ENCODE measurements at places on chromosomes 6 and 20. TPM values are rescaled to one million over a fixed set of nuclear protein-coding genes. Genes with fewer than 3 reads are reported as not detected.

GNAS gene
- 344 TPM for total RNA-seq

PPP1R16B gene
- total RNA-seq = 12.9 TPM

CPXM1 gene
- total RNA-seq = 7.8 TPM

HTR1E gene
- total RNA-seq = 0.16 TPM

DNA sequence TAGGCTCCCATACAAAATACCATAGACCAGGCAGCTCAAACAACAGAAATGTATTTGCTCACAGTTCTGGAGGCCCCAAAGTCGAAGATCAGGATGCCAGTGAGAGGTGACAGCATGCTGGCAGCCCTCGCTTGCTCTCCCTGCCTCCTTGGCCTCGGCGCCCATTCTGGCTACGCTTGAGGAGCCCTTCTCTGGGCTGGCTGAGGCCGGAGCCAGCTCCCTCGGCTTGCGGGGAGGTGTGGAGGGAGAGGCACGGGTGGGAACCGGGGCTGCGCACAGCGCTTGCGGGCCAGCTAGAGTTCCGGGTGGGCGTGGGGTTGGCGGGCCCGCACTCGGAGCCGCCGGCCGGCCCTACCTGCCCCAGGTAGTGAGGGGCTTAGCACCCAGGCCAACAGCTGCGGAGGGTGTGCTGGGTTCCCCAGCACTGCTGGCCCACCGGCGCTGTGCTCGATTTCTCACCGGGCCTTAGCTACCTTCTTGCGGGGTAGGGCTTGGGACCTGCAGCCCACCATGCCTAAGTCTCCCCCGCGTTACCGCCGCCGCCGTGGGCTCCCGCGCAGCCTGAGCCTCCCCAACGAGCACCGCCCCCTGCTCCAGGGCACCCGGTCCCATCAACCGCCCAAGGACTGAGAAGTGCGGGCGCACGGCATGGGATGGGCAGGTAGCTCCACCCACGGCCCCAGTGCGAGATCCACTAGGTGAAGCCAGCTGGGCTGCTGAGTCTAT lies 32.6 kb upstream of the SERPINB9 start:
- no peak for DNase-seq

DNA sequence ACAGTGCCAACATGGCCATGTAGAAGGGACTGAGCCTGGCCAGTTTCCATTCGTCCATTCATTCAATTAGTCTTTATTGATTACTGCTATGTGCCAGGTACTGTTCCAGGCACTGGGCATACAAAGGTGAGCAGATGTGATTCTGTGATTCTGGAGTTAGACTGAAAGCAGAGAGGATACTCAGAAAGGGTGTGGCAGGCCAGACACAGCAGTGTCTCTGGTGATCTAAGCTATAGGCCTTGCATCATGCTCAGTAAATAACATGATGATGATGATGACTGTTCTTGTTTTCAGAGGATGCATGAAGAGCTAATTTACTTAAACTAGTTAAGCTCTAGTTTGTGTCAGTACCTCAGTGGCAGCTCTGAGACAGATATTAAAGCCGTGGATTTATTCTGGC lies 31.4 kb upstream of the FUCA2 start:
- DNase-seq = no peak

GRCh38 chr20:16701296-16701695 lies 28.5 kb upstream of the SNRPB2 start:
- no peak for DNase-seq

DNA sequence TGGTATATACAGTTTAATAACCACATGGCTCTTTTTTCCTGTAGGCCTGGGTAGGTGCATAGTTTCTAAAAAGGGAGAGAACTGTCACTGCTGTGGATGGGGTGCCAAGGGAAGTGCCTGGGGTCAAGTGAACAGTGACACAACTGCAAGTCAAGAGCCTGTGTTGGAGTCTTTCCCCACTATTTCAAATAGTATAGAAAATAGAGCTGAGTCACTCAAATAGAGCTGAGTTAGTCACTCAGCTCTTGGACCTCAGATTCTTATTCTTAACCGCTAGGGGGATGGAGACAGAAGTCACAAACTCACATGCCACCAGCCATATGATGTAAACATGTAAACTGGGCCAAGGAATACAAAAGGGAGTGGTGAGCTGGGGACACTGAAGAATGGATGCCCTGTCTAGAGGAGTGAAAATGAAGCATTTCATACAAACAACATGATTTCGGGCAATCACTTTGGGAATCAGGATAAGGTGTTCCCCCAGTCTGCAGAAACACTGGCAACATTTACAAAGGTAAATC lies 2.1 kb downstream of the NQO2 start:
- DNase-seq = no peak

DNA sequence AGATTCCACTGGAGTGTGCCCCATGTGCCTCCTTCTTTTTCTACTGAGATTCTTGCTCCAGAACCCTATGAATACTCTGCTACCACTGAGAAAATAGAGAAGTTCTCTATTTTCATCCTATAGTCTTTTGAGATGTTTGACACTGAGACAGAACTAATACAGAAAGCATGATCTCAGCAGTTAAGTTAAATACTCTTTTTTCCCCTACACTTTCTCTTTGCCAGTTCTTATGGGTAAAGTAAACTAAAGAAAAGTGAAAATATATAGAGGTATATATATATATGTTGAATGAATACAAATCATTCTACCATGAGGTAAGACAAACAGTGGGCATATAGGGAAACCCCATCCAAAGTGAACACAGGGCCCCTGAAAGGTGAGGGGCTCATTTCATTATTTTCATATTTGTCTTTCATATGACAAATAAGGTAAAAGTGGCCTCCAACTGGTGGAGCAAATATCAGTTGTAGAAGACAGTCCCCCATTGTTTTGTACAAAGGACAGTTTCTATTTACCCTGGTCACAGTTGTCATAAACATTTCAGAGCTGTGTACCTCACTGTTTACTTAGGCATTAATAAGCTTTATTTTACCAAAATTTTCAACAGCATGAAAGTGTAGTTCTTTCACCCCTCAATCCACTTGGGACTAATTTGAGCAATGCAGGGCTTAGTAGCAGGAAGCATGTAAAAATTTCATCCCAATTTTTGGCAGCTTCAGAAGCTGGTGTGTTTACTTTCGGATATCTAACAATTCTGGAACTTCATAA lies 188.3 kb upstream of the MARCKS start:
- DNase-seq = no peak

GRCh38 chr6:42417641-42418112 lies 34.0 kb downstream of the TRERF1 start:
- DNase-seq = no peak

DNA sequence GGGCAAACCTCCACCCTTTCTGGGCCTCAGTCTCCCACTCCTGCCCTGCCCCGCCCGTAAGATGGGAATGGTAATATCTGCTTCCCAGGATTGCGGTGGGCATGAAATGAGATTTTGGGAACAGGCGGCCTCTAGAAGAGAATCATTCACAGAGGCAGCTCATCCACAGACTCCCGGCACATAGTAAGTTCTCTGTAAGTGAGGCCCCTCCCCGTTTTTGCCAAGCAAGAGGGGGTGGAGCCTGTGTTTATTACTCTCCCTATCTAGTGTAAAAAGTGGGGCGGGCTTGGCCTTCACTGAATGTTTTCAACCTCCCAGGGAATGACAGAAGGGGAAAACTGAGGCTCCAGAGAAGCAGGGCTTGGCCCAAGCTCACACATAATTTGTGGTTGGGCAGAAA lies 20.0 kb downstream of the SUN5 start:
- DNase-seq = peak; percentile 6

- no peak for DNase-seq
Observed at GRCh38 chr20:24578567-24579415, 109.4 kb downstream of the SYNDIG1 start.

- DNase-seq = no peak
Observed at GRCh38 chr6:158040804-158041347, 59.2 kb downstream of the SYNJ2 start.

DNA sequence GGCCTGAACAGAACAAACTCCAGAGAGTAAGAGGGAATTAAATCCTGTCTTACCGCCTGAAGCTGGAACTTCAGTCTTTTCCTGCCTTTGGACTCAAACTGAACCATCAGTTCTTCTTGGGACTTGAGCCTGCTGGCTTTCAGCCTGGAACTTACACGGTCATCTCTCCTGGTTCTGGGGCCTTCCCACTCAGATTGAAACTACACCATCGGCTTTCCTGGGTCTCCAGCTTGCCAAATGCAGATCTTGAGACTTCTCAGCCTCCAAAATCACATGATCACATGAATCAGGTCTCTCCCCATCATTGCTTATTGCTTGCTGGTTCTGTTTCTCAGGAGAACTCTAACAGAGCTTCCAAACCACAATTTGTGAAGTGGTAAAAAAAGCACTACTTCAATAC lies 276.3 kb downstream of the KIF16B start:
- DNase-seq = peak; percentile 38

DNA sequence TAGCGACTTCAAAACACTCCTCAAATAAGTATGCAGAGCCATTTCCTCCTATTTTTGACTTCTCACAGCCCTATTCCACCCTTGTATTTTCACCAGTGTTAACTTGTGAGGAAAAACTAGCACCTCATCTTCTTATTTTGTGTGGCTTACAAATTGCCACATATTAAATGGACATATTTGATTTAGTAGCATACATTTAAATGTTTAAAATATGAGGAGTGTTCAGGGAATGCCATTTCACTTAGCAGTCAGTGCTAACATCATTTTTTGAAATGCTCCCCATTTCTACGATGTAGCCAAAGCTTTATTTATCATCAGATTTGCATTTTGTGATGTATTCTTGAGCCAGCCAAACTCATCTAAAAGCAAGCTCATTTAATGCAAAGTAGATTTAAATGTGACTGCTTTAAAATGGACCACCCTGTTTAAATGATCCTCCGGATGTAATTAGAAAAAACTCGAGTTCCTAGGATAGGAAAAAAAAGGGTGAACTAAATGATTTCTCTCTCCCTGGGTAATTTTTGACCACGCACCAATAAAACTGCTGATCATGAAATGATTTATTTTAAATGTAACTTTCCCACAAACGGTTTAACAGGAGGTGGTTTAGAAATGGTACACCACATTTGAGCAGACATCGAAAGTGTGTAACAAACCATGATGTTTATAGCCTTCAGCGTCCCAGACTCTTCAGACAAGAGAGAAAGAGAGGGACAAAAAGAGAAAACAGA lies 172.6 kb downstream of the CD83 start:
- DNase-seq = no peak

GRCh38 chr6:54768494-54768893 lies 78.1 kb upstream of the FAM83B start:
- DNase-seq = no peak

- no peak for DNase-seq
Observed at GRCh38 chr6:72826037-72826436, 204.2 kb downstream of the KCNQ5 start.

DNA sequence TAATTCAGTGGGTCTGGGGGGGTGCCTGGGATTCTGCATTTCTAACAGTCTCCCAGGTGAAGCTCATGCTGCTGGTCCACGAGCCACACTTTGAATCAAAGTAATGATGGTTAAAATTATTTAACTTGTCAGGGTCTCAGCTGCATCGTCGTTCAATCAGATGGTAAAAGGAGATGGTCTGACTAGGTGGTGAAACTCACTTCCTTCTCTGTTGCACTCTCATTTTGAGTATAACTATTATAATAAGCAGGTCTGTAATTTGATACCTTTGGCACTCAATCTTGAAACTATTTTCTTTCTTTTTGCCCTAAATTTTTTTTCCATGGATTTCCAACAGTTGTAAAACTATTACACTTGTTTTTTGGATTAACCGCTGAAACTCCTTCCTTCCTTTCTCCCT lies 292.5 kb downstream of the FARS2 start:
- no peak for DNase-seq

GRCh38 chr6:101392586-101393230 lies 800 bp upstream of the GRIK2 start:
- no peak for DNase-seq

DNA sequence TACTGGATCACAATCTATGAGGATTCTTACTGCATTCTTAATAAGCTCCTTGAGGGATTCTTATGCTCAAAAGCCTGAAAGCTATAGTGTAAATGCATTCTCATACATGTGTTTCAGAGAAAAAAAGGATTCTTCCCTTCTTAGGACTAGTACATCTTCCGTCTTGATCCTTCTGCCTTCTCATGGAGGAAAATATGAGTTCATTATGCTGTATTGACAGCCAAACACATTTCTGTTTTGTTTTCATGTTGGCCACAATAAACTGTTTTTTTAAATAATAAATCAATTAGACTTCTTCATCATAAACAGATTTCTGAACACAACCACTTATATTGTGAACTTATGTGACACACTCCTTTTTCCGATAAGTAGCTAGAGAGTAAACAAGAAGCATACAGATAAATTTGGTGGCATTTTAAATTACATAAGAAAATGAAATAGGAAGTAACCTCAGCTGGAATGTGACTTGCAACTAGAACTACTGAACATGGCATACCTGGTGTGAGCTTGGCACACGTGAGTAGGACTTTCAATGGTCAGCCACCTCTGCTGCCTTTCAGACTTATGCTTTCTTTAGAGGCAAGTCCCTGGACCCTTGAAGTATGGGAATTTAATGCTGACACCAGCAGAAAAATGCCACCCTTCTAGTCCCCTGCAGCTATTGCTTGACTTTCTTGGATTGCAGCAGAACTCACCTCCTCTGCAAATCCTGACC lies 350.4 kb downstream of the BCKDHB start:
- no peak for DNase-seq

DNA sequence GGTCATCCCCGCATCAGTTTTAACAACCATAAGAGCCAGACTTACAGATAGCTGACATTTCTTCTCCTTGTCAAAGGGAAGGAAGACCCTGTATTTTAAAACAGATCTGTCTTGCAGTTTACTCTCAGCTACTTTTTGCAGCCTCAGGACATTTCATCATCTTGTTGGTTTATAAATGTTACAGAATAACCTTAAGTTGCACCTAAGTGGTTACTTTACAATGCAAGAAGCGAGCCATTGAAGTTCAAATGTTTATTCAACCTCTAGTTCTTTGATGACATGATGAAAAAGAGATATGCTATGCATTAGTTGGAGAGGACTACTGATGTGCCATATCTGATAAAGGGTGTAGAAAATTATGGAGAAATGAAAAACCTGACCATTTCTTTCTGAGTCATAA lies 187.9 kb upstream of the COL21A1 start:
- DNase-seq = no peak

GRCh38 chr6:105745464-105746129 lies 340.5 kb upstream of the PRDM1 start:
- no peak for DNase-seq

All from occipital lobe (tissue), 3 donors.